CD8-positive, alpha-beta memory T cell (primary cell): ENCODE measurements at places on chromosomes 5 and 9. TPM values are rescaled to one million over a fixed set of nuclear protein-coding genes. Genes with fewer than 3 reads are reported as not detected.

Gene ABLIM3
- not detected for polyA plus RNA-seq

Gene CYSRT1
- 0.32 TPM for polyA plus RNA-seq

Gene EGFLAM
- not detected for polyA plus RNA-seq

Gene NEUROG1
- polyA plus RNA-seq: not detected

Gene SPINK1
- not detected for polyA plus RNA-seq

Gene MARVELD2
- polyA plus RNA-seq: 1.4 TPM

- H3K4me1 ChIP-seq: no peaks in the 10 kb centered on the region
- H3K4me3 ChIP-seq: no peak overlapping the region
- H3K27ac ChIP-seq: no peak overlapping the region
- H3K36me3 ChIP-seq: no peaks in the 10 kb centered on the region
- no peaks in the 10 kb centered on the region for H3K27me3 ChIP-seq
- DNase-seq: no peak
Observed at GRCh38 chr9:123400926-123401503, 45.0 kb downstream of the CRB2 start.

- no peak overlapping the region for H3K4me3 ChIP-seq
- no peak for DNase-seq
- H3K27ac ChIP-seq: no peak overlapping the region
- no peaks in the 10 kb centered on the region for H3K27me3 ChIP-seq
Observed at GRCh38 chr9:35687972-35688557, 1.7 kb downstream of the TPM2 start.

GRCh38 chr5:39360471-39361111, 3.7 kb downstream of the C9 start:
- H3K4me1 ChIP-seq: no peaks in the 10 kb centered on the region
- H3K4me3 ChIP-seq: no peak overlapping the region
- H3K36me3 ChIP-seq: no peaks in the 10 kb centered on the region
- no peak for DNase-seq

- H3K4me1 ChIP-seq: no peaks in the 10 kb centered on the region
- DNase-seq: no peak
- no peaks in the 10 kb centered on the region for H3K27me3 ChIP-seq
- no peaks in the 10 kb centered on the region for H3K36me3 ChIP-seq
- H3K4me3 ChIP-seq: no peak overlapping the region
Observed at GRCh38 chr9:107782789-107783188, 293.2 kb upstream of the KLF4 start.

DNA sequence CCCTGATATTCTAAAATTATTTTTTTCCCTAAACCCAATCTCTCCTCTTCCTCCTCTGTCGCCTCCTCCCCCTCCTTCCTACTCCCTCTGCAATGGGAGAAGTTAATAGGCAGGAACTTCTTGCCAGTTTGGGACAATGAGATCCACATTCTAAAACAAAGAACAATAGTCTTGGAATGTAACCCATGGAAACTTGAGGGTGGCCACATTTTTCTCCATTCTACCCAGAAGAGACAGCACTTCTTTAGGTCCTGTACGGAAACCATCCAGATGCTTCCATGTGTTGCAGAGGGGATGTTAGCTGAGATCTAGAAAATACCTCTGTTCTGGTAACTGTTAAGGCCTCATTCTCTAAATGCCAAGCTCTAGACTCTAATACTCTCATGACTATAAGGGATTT, 10.0 kb downstream of the SPARC start:
- no peak overlapping the region for H3K4me3 ChIP-seq

GRCh38 chr5:83711982-83712601, 8.6 kb downstream of the HAPLN1 start:
- H3K4me3 ChIP-seq: no peak overlapping the region
- DNase-seq: no peak
- H3K36me3 ChIP-seq: no peaks in the 10 kb centered on the region
- no peak overlapping the region for H3K27ac ChIP-seq

- H3K27ac ChIP-seq: no peak overlapping the region
- no peaks in the 10 kb centered on the region for H3K36me3 ChIP-seq
- H3K27me3 ChIP-seq: no peaks in the 10 kb centered on the region
- H3K4me1 ChIP-seq: no peaks in the 10 kb centered on the region
Observed at GRCh38 chr9:16361118-16361517, 509.4 kb downstream of the BNC2 start.

- H3K27ac ChIP-seq: no peak overlapping the region
- H3K36me3 ChIP-seq: no peaks in the 10 kb centered on the region
- no peak for DNase-seq
- H3K27me3 ChIP-seq: no peaks in the 10 kb centered on the region
Observed at GRCh38 chr5:56090793-56091460, 96.2 kb upstream of the IL6ST start.

GRCh38 chr5:127421471-127421870, 96.0 kb upstream of the PRRC1 start:
- no peaks in the 10 kb centered on the region for H3K36me3 ChIP-seq
- H3K27ac ChIP-seq: no peak overlapping the region
- no peaks in the 10 kb centered on the region for H3K4me1 ChIP-seq
- H3K4me3 ChIP-seq: no peak overlapping the region
- no peak for DNase-seq
- H3K27me3 ChIP-seq: no peaks in the 10 kb centered on the region
